ENCODE measurements at places on chromosomes 7 and 10.

- DNase-seq = peak; percentile 41
Measured at GRCh38 chr7:38369816-38370493, 96.5 kb upstream of the TARP start.

DNA sequence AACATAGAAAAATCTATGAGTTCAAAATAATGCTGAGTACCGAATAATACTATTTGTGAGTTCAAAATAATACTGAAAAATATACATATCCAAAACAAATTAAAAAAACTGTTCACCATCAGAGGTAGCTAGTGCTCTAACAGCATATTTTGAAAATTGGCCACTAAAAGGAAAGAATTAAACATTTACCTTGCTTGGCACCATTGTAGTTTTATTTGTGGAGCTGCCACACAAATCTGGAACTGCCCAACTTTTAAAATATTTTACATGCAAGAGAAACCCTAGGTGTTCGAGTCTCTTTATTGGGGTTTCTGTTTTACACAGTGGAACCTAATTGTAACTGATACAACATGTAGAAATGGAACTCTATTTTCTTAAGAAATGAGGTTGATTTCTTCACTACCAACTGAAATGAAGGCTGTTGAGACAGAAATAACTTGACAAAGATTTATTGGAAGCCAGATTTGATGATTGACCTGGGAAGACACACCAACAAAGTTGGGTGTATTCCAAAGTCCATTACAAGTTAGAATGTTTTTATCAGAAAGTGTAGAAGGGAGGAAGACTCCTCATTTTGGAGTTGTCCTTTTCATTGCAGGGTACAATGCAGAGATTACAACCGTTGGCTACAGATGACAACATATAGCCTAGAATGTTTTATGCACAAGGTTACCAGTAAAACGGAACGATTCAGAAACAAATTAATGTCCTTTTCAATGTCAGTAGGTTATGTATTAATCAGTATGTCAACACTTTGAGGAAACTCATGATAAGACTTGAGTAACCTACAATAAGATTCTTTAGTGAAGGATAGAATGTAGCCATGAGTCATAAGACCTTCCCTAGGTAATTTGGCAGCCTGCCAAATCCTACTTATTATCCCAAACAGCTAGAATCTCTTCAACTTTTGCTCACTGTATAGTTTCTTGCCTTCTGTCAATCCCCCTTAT lies 73.8 kb upstream of the PAPSS2 start:
- no peak for DNase-seq

DNA sequence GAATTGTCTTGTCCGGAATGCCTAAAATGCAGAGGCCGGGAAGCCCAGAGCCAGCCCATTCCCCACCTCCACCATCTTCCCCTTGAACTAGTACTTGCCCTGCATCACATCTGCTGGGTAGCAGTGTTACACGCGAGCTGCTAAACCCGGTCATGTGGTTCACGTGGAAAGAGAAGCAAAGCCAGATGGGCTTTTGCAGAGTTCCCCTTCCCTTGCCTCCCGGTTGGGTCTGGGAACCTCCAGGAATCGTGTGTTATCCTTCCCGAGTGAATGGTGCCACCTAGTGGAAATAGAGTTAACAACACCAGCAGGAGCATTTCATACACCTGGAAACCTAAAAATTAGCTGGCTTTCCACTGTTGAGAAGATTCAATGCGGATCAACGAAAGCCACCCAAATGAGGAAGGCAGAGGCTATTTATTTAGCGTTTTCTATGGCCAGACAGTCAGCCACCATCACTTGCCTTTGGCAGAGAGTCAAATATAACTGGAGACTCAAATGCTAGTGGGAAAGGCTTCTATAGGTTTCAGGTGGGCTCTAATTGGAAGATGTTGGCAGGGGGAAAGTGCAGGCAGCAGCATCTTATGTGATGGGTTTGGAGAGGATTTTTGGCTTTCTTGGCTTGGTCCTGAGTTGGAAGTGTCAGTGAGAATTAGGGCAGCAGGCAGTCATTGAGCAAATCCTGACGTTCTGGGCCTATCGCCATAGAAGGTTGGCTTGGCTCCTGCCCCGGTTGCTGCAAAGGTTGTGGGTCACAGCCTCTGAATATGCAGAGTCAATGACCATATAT lies 12.9 kb upstream of the DENND2A start:
- no peak for DNase-seq

- peak; percentile 9 for DNase-seq
Measured at GRCh38 chr7:144842377-144842851, 6.6 kb upstream of the TPK1 start.

DNA sequence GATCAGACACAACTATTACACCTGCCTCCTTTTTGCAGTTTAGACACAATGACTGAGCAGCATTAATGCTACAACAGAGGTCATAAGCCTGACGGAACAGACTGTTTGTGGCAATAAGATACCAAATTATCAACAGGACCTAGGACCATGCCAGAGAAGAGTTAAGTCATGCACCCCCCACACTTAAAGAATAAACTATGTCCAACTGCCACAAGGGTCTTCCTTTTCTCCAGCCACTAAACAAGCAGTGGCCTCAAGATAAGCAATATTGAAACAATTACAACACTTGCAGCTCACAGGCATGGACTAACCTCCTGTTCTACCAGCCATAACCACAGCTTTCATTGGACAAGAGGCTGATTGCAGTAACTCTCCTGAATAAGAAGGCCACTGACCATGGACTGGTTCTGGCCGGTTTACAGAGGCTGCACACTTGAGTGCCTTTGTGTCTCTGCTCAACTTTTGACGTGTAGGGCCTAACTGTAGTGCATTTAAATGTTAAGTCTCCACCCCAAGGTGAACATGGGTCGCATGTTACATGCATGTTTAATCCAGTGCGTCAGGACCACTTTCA lies 104.4 kb downstream of the STRA8 start:
- no peak for DNase-seq

GRCh38 chr10:60974463-60975149 lies 30.6 kb upstream of the RHOBTB1 start:
- DNase-seq = no peak

- no peak for DNase-seq
Measured at GRCh38 chr10:103793920-103794883, 61.2 kb downstream of the SH3PXD2A start.

DNA sequence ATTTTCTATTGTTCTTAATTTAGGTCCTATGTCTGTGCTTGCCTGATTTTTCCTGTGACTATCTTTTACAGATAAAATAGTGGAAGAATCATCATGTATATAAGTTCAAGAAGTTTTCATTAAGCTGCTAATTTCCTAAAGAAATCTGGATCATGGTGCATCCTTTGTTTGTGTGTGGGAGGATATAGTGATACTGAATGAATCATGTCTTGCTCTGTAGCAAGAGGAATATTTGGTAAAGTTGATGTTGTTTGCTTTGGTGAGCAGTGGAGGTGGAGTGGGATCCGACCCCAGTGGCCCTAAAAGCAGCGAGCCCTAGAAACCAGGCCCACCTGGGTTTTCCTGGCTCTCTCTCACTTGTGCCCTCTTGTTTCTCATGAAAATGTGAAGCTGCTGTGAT lies 83.7 kb downstream of the CCNY start:
- no peak for DNase-seq

- no peak for DNase-seq
Measured at GRCh38 chr10:71964098-71964742, at the start of gene CHST3. Gene CHST3 (plus strand): TSS chr10:71964395. CDS start chr10:72005843, 41,448 bp downstream.

DNA sequence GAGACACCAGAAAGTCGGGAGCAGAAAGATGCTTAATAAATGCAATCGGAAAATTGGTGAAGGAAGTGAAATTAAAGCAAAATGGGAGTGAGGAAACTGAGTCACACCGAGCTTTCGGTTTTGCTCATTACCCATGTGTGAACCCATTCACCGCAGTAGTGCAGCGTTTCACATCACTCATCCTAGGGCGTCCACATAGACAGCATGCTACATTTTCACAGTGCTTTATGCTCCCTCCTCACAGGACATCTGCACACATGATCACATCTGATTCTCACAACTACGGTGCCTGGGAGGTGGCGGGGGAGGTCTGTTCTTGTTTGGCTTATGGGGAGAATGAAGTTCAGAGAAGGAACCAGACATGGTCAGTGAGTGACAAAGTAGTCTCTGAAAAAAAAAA lies 36.6 kb upstream of the ATP6V0A4 start:
- no peak for DNase-seq

DNA sequence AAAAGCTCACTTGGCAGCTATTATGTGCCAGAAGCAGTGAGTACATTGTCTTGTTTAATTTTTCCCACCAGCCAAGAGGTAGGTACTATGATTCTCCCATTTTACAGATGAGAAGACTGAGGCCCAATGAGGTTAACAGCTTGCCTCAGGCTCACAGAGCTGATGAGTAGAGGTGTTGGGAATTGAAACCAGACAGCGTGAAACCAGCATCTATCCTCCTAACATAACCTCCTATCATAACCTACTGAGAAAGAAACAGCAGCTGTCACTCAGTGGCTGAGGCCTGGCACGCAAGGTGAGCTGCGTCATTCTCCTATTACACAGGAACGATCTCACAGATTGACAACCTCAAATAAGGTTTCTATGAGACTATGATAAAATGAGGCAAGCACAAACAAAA lies 6.2 kb downstream of the PYROXD2 start:
- DNase-seq = no peak

DNA sequence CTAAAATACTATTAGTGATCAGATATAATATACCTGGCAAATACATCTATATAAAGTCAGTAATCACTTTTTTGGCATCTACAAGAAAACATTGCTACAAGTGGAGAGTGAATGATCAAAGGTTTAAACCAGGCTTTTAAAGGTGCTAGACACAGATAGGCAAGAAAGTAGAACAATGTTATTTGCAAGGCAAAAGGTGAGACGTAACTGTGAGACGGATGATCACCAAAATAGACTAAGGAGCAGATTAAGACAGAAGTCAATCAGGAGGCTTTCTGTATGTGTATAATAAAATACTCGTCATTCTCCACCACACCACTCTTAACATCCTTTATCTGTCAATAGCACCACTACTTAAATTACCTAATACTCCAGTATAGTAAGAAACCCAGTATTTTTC lies 8.3 kb downstream of the ANXA7 start:
- no peak for DNase-seq

DNA sequence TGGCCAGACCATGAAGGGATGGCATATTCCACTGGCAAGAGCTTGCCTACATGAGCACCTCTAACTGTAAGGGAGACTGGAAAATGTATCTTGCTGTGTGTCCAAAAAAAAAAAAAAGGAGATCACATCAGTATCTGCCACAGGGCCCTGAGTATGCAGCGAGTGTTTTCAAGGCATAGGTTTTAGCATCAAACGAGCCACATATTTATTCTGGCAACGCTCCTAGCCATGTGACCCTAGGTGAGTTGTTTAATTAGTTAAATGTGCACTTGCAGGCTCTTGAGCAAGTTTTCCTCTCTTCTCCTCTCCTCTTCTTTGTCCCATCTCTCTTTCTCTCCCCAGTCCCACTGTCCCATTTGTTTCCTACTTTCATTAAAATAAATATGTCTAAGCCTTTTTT lies 428.7 kb upstream of the AKR1E2 start:
- DNase-seq = no peak

DNA sequence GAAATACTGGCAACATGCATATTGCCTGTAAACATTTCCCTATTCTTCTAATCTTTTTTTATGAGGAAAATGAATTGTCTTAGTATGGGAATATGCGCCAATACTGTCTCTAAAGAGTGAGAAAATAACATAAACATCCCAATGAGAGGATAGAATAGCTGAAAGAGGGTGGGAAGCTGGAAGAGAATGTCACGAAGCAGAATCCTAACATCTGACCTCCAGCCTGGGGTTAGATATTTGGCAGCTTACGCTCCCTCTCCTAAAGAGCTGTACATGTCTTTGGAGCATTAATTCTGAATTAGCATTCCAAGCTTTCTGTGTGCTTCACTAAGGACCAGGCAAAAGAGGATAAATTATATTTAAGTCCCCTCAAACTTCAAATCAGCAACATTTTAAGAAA lies 31.6 kb upstream of the SLC16A12 start:
- DNase-seq = no peak

DNA sequence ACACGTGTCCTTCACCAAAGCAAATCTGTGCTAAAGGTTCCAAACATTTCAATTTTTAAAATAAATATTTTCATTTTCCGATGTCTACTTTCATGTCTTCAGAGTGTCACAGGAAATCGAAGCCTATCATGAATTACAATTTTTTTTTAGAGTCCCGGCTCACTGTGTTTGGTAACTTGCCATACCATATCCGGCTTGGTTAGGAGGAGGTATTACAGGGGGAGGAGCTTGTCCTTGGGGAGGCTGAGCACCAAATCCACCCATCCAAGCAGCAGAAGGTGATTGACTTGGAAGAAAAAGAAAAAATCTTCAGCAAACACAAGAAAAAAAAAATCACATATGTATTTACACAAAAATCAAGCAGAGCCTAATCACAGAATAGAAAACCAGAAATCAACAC lies 21.3 kb downstream of the TIAL1 start:
- no peak for DNase-seq

DNA sequence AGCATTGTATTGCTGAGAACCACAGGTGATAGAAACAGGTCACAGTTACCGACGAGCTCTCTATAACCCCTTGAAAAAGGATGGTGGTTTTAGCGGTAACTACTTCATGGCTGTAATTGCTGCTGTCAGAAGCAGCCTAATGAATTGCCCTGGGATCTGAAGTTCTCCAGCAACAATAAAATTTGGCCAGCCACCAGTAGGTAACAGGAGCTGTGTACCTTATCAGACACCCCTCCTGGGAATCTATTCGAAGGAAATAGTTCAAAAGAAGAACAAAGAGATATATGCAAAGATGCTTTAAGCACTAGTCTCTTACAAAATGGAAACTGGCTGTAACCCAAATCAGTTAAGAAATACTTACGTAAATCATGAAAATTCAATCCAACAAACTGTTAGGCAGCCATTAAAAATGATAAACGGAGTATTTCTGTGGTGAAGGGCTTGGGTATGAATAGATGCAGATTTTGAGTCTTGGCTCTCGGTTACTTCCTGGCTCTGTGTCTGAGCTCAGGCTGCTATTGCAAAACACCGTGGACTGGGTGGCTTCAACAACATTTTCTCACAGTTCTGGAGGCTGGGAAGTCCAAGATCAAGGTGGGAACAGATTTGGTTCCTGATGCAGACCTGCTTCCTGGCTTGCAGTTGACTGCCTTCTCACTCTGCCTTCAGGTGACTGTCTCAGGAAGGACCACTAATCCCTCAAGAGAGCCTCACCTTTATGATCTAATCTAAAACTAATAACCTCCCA lies 1.6 kb downstream of the MSRB2 start:
- no peak for DNase-seq

GRCh38 chr7:141673346-141673745 lies 28.6 kb downstream of the DENND11 start:
- DNase-seq = no peak

- no peak for DNase-seq
Measured at GRCh38 chr10:80412486-80412885, 4.1 kb downstream of the PRXL2A start.

GRCh38 chr7:2774935-2775334 lies 69.2 kb downstream of the GNA12 start:
- DNase-seq = no peak
